ENCODE measurements at places on chromosomes 16 and 17.

DNA sequence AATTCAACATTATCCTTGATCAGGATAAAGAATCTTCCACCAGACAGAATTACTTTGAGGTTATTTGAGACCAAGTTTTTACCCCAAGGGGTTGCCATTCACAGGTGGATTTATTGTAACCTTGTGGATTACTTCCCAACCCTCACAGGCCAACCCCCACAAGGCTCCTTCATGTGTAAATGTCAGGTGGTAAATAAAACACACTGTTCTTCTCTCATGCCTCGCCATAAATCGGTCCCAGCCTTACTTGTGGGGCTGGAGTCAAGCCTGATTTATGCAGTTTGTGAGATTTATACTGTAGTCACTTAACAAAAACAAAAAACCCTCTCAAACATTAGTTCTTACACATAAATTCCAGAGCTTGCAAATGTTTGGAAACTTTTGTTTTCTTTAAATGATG is 98.6 kb upstream of the IRX3 start:
- DNase-seq = no peak

DNA sequence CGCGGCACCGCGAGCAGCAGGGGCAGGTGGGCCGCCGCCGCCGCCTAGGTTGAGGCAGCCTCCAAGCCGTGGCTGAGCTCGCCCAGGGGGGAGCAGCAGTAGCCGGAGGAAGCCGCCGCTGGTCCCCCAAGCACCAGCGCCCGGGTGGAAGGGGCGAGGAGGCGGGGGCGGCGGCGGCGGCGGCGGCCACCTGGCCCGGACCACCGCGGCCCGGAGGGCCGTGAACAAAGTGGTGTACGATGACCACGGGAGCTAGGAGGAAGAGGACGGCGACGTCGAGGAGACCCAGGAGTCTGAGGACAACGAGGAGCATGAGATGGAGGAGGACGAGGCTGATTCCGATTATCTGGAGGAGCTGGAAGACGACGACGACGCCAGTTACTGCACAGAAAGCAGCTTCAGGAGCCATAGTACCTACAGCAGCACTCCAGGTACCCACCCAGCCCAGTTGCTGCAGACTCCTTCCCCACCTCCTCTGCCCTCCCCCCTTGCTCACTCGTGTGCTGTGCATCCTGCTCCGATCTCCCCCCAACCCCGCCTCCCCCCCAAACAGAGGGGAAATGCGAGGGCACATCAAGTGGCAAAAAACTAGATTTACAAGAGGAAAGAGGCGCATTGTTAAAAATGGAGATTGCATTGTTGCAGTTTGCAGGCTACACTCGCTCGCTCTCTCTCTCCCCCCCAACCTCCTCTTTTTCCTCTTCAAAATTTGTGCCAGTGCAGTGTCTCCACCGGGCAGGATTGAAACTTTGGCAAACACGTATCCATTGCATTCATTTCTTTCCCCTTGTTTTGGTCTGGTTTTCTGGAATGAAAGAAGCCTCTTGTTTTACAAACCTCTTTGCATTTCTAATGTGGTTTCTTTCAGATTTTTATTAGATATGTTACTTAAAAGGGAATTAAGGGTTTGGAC is 41.8 kb upstream of the AMZ2 start:
- DNase-seq = no peak

GRCh38 chr17:50298018-50298417 is 23.8 kb downstream of the TMEM92 start:
- no peak for DNase-seq

DNA sequence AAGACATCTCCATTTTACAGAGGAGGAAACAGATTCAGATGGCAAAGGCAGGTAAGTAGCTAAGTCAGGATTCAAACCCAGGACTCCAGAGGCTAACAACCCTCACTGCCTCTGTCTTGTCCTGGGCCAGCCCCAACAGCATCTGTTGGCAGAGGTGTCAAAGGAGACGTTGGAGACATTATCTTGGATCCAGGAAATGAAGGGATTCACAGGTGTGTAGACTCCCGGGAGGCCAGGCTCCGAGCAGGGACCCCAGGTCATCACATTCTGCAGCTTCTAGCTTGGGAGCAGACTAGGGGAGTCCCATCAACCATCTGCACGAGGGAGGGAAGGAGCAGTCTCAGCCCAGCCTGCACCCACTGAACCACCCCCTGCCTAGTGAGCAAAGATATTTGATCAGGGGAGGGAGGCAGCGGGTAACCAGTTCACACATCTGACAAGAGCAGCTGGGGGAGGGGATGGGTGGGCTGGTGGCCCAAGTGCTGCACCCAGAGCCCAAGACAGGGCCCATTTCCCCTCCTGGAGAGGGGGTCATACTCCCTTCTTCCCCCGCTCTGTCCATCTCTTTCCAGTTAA is 1.0 kb upstream of the B9D1 start:
- DNase-seq = no peak

- no peak for DNase-seq
Observed at GRCh38 chr17:73939806-73940205, 263.7 kb upstream of the RPL38 start.

- no peak for DNase-seq
Observed at GRCh38 chr16:72255786-72256185, 83.8 kb upstream of the PMFBP1 start.

GRCh38 chr17:78529871-78530670 is 47.1 kb downstream of the DNAH17 start:
- no peak for DNase-seq

DNA sequence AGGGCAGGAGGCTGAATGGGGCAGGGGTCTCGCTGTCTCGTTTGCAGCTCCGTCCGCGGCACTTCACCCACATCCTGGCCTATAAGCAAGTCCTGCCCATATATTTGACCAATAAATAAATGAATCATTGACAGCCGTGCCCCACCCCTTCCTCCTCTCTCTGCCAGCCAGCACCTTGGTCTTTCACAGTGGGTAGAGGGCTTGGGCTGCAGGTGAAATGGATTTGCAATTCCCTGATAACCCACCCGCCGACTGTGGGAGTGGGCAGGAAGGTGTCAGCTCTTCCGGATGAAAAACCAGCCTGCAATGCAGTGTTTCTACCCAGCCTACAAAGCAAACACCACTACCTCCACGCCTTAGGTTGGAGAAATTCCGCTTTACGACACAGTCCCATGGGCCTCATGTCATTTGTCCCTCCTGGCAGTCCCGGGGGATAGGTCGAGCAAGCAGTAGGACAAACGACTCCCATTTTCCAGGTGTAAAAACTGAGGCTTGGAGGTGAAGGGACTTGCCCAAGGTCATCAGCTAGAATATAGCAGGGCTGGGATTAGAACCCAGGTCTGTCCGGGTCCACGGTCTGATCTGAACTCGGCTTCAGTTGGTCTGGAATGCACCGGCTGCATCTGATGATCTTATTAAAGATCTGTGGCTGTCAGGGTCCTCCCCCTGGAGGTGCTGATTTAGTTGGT is 79.0 kb downstream of the ABCC1 start:
- DNase-seq = no peak

DNA sequence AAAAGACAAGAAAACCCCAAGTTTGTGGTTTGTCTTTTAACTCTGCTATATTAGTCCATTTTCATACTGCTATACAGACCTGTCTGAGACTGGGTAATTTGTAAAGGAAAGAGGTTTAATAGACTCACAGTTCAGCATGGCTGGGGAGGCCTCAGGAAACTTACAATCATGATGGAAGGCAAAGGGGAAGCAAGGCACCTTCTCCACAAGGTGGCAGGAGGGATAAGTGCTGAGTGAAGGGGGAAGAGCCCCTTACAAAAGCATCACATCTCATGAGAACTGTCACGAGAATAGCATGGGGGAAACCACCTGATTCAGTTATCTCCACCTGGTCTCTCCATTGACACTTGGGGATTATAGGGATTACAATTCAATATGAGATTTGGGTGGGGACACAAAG is 13.5 kb upstream of the ADAM11 start:
- no peak for DNase-seq
